ENCODE measurements at places on chromosomes 12 and 14. TPM values are rescaled to one million over a fixed set of nuclear protein-coding genes. Genes with fewer than 3 reads are reported as not detected.

The GPR84 gene
- 0.65 TPM for total RNA-seq

The CMA1 gene
- total RNA-seq: 0.51 TPM

The POLE2 gene
- 25.5 TPM for total RNA-seq

The BDKRB2 gene
- total RNA-seq: not detected

The GPRC5D gene
- not detected for total RNA-seq

The TMEM119 gene
- total RNA-seq: 0.48 TPM

The CLEC4D gene
- not detected for total RNA-seq

The CACNA2D4 gene
- 10.4 TPM for total RNA-seq

- DNase-seq: peak; percentile 53
Observed at GRCh38 chr14:65281991-65282895, 130.3 kb upstream of the FUT8 start.

DNA sequence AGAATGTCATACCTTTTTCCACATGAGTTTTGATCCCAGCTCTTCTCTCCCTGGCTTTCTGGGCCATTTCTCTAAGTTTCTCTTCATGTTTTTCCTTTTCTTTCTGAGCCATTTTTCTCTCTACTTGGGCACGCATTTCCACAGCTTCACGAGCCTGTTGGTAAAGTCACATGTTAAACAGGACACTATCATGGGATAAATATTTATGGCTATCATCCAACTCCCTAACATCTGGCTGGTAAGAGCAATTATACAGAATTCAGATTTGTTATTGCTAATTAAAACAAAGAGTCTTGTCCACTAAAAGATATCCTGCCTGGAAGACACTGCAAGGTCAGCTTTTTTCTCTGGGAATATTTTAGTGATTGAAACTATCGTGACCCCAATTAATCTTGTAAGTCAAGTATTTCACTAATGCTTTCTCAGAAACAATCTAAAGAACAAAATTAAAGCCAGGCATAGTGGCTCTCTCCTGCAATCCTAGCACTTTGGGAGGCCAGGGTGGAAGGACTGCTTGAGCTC is 23.1 kb downstream of the SLIRP start:
- no peak for DNase-seq

DNA sequence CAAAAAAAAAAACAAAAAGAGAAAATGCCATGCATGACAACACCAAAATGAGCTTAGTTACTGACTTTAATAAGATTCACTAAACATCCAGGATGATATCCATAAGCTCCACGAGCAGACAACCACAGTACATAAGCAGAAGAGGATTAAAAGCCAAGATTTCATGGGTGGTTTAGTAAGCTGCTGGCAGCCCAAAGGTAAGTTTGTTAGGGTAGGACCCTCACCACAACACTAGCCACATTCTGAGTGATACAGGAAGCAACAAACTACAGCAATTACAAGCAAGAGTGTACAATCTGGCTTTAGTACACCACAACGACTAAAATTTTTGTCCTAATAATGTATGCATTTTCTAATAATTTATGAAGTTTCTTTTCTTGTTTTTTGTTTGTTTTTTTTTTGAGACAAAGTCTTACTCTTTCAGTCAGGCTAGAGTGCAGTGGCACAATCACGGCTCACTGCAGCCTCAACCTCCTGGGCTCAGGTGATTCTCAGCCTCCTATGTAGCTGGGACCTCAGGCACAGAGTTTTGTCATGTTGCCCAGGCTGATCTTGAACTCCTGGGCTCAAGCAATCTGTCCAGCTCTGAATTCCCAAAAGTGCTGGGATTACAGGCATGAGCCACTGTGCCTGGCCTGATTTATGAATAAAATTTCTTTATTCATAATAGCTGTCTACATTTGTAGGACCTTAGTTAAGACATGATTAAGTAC is 221.4 kb downstream of the MED13L start:
- no peak for DNase-seq

DNA sequence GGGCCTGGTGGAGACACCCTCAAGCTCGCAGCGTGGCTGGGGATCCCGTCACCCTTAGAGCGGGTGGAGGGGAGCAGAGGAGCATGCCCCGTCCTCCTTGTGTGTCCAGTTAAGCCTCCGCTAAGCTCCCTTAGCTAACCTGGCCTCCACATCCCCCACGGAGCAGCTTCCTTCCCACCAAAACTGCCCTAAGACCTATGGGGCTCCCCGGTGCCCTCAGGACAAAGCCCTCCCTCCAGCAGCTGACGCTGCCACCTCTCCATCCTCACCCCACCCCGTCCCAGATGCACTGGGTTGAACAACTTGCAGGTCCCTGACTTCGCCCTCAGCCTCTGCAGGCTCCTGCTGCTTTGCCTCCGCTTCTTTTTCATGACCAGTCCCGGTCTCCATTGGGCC is 4.0 kb downstream of the AHNAK2 start:
- no peak for DNase-seq

GRCh38 chr12:97597031-97597751 is 134.6 kb downstream of the RMST start:
- DNase-seq: no peak

GRCh38 chr14:102272392-102272791 is 32.6 kb downstream of the MOK start:
- no peak for DNase-seq

DNA sequence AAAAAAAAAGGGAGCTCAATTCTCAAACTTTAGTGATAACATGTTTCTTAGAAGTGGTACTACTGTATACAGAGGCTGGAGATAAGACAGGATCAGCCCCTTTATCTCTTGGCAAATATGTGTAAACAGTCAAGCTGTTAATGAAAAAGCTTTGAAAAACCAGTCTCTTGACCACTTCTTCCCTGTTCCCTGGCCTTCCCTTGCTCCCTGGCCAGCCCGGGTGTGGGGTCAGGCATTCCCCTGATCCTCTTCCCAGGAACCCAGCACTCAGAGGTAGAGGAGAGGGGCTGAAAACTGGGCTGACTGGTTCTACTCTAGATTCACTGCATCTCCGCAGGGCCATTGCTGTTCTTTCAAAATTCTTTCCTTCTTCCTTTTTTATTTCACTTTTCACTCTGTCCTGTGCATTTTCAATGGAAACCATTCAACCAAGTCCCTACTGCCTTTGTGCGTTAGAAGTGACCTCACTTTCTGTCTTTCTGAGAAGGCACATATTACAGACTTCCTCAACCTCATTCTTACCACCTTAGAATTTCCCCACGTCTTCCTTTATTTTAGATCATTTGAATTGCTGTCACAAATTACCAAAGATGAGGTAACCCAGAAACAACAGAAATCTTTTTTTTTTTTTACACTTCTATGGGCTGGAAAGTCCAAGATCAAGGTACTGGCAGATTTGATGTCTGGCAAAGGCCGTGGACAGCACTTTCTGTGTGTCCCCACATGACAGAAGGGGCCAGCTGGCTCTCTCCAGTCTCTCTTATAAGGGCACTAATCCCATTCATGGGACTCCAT is 5.7 kb downstream of the GNG2 start:
- DNase-seq: no peak

GRCh38 chr14:62179367-62180018 is 417.3 kb downstream of the SNAPC1 start:
- no peak for DNase-seq

DNA sequence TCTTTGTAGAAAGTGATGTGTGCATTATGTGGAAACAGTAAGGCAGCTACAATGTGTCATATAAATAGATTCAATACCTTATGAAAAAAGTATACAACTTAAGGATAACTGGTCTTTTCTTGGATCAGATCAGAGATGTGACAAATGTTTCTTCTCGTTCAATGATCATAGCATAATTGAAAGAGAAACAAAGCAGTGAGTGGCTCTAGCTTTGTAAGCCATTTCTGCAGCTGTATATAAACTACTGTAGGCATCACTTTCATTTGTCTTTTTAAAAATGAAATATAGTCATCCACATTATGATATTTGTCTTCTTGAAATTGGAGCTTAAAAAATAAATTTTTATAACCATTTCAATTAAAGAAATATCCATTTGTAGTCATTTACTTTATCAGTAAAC is 63.8 kb upstream of the LMO3 start:
- DNase-seq: no peak

GRCh38 chr14:100899884-100900771 is 3.4 kb downstream of the RTL1 start:
- no peak for DNase-seq

DNA sequence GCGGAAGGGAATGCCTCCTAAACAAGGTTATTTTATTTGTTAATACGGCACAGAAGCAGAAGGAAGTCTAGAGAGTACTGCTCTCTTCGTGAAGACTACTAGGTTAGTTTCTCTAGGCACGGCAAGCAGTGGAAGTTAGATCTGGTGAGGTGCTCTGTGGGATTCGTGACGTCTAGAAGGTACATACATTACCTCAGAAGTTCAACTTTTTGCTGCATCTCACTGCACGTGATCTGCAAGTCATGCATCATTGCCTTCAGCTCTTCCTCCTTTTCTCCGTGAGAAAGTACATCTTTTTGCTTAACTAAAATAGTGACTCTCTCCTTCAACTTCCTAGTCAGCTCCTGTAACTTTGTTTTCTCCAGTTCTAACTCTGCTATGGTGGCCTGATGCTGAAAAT is 74.7 kb downstream of the NIN start:
- DNase-seq: no peak

DNA sequence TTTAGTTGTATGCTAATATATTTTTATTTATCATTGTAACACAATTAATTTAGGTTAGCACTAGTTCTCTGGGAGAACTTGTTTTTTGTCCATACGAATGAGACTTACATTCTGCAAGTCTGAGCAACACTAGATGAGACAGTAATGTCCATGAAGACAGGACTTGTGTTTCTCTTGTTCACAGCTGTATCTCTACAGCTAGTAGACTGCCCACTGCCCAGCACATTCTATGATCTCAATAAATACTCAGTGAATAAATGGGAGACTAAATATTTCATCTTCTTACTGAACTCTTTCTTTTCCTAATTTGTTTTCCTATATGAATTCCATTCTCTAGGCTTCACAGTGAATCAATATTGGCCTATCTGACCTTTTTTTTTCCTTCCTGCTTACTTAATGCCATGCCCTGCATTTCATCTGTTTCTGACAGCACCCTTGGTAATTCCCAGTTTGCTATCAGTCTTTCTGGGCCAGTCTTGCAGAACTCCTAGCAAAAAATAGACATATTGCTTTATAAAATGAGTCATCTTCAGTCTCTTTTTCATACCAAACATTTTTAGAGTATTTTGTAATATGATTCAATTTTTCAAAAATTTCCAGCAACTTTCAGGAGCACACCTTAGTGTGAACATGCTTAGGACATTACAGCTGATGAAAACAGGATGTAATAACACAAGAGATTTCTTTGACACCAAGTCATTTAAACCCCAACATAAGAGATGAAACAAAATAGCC is 185.5 kb upstream of the ATP2B1 start:
- DNase-seq: no peak

GRCh38 chr12:26473291-26473690 is 277.9 kb downstream of the SSPN start:
- no peak for DNase-seq

GRCh38 chr12:13961971-13962370 is 19.4 kb downstream of the GRIN2B start:
- DNase-seq: no peak

DNA sequence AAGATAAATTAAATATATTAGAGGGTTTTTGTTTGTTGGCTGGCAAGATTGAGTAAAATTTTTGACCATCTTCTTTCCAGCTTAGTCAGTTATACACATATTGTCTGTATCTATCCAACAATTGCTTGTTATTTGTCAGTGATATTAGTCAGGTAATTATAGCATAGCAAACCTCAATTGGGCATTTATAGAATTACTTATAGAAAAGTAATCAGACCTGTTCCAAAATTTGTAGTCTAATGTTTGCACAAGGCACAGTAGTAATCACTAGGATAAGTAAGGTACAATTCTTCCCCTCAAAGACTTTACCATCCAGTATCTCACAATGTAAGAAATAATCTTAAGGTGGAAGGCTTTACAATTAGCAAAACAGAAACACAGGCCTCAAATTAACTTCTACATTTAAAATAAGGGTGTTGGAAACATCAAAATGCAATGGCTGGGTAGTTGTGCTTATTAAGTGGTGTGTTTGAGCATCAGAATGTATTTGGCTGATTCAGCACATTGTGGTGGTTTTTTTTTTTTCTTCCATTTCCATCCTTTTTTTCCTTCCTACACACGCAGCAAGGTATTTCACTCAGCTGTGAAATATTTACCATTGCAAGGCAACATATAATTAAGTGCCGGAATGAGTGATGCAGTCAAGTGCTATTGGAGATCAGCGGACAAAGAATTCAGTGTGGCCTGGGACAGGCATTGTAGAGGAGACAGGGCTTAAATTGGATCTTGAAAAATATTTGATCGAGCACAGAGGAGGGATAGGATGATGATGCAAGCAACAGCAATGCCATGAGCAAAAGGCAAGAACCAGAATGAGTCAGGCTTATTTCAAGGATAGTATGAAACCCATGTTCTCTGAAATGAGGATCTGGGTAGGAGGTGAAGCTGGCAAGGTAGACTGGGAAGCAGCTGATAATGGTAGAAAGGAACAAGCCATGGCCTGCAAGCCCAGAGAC is 178.2 kb downstream of the AKAP6 start:
- DNase-seq: no peak

DNA sequence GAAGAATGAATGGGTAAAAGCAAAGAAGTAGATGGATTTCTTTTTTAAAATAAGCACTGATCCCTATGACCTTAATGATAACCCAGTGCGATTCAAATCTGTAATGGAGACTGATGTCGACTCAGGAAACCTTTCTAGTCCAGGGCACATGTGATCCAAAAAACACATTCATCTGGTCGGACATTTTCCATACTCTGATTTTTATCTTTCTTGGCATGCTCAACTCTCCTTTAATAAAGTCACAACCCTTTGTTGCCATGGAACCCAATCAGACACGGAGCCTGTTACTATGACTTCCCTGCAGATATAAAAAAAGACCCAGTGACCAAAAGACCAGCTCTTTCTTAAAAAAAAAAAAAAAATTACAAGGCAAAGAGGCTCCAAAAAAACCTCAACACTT is 27.9 kb downstream of the TMCC3 start:
- no peak for DNase-seq

GRCh38 chr14:95322651-95323050 is 2.9 kb upstream of the CLMN start:
- no peak for DNase-seq

GRCh38 chr12:20616093-20616492 is 79.0 kb upstream of the SLCO1C1 start:
- DNase-seq: no peak

GRCh38 chr14:89575386-89576061 is 158.5 kb upstream of the FOXN3 start:
- no peak for DNase-seq

DNA sequence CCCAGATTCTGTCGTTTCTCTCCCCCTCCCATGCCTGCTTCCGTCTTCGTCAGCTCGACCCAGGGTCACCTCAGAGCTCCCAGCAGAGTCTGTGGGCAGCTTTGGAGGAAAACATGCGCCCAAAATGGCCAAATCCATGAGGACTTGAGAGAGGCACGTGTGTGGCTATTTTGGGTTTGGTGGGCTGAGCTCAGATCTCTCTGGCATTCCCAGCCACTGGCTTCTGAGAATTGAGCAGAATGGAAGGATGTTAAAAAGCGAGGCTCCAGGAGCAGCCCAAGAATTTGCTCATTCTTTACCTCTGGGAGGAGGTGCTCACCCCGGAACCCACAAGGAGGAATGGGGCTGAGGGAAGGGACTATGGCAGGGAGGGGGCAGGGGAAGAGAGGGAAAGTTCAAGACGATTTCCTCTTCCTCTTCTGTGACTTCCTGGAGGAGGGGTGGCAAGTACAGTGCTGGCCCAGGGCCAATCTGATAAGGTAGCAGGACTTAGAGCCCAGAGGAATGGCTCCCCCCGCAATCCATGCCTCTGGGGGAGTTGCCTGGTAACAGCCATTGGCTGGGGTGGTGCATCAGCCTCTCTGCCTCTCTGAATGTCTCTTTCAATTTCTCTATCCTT is 20.1 kb downstream of the TSPAN9 start:
- no peak for DNase-seq

Data from activated naive CD8-positive, alpha-beta T cell treated with anti-CD3 and anti-CD28 coated beads, Interleukin-2, amount 10 ng/mL, durations not matched to agents 7 days and 5 days (primary cell).